IMR-90 (cell line): ENCODE measurements at places on chromosomes 16 and 17. TPM values are rescaled to one million over a fixed set of nuclear protein-coding genes. Genes with fewer than 3 reads are reported as not detected.

DECR2 gene
- 26.7 and 29.6 TPM in 2 replicates for polyA plus RNA-seq

- H3K4me3 ChIP-seq: no peak overlapping the region
- H3K27ac ChIP-seq: no peak overlapping the region
- H3K4me1 ChIP-seq: no peaks in the 10 kb centered on the region
- H3K36me3 ChIP-seq: no peaks in the 10 kb centered on the region
- DNase-seq: no peak
Observed at GRCh38 chr16:72202014-72202413, 30.1 kb upstream of the PMFBP1 start.

GRCh38 chr16:1377406-1378010 is 25.8 kb downstream of the GNPTG start:
- H3K27ac ChIP-seq: no peak overlapping the region
- H3K27me3 ChIP-seq: no peaks in the 10 kb centered on the region
- peaks cover 19% of the 10 kb centered on the region for H3K36me3 ChIP-seq
- DNase-seq: no peak

ARHGAP44 gene
- polyA plus RNA-seq: 1.0 and 1.2 TPM in 2 replicates

PPM1E gene
- 0.03 and 0.05 TPM in 2 replicates for polyA plus RNA-seq

GRCh38 chr17:79433379-79433778 is 177.5 kb downstream of the RBFOX3 start:
- no peak overlapping the region for H3K4me3 ChIP-seq
- no peak overlapping the region for H3K27ac ChIP-seq
- H3K27me3 ChIP-seq: no peaks in the 10 kb centered on the region; the same call in 1 of the 2 replicates
- H3K4me1 ChIP-seq: no peaks in the 10 kb centered on the region
- no peaks in the 10 kb centered on the region for H3K36me3 ChIP-seq

- no peak overlapping the region for H3K4me3 ChIP-seq
- DNase-seq: no peak
- H3K27ac ChIP-seq: no peak overlapping the region
- H3K36me3 ChIP-seq: no peaks in the 10 kb centered on the region
Observed at GRCh38 chr16:85222155-85222863, 110.0 kb upstream of the CIBAR2 start.

DNA sequence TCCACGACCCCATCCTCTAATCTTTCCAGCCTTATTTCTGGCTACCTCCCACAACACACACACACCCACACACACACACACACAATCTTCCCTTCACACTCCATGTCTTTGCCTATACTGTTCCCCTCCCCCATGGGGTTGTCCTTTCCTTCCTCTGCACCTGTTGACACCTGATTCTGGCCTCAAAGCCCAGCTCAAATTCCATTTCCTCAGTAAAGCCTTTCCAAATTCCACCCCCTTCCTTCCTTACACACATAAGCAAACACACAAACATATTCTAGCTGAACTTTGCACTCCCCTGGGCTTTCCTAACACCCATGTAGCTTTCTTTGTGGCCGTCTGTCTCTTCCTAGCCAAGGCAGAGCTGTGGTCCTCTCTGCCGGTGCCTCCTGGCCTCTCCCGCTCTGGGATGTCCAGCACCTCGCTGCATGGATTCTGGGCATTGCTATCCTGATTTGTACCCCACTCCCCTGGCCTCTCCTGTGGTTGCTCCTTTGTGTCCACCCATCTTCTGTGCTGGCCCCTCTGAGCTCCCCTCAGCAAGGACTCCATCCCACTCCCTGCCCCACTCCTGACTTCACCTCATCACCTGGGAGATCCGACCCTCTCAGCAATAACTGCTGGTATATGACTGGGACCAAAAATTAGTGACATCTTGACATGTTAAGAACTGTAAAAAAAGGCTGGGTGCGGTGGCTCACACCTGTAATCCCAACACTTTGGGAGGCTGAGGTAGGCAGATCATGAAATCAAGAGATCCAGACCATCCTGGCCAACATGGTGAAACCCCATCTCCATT is 8.4 kb upstream of the SRCIN1 start:
- peaks cover 67% of the 10 kb centered on the region for H3K27me3 ChIP-seq
- DNase-seq: no peak
- H3K36me3 ChIP-seq: no peaks in the 10 kb centered on the region
- no peak overlapping the region for H3K27ac ChIP-seq

ZNF830 gene
- 5.1 and 5.5 TPM in 2 replicates for polyA plus RNA-seq

DNA sequence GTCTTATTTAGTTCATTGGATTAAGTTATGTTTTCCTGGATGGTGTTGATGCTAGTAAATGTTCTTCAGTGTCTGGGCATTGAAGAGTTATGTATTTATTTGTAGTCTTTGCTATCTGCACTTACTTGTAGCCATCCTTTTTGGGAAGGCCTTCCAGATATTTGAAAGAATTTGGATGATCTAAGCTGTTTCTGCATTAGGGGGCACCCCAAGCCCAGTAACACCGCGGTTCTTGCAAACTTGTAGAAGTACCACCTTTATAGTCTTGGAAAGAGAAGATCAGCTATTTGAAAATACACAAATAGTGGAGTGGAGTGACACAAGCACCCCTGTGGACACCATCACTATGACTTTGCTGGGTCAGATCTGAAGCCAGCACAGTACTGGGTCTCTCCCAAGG is 175.9 kb upstream of the KIF2B start:
- H3K4me3 ChIP-seq: no peak overlapping the region
- H3K27ac ChIP-seq: no peak overlapping the region
- no peak for DNase-seq
- no peaks in the 10 kb centered on the region for H3K36me3 ChIP-seq
- no peaks in the 10 kb centered on the region for H3K27me3 ChIP-seq

DNA sequence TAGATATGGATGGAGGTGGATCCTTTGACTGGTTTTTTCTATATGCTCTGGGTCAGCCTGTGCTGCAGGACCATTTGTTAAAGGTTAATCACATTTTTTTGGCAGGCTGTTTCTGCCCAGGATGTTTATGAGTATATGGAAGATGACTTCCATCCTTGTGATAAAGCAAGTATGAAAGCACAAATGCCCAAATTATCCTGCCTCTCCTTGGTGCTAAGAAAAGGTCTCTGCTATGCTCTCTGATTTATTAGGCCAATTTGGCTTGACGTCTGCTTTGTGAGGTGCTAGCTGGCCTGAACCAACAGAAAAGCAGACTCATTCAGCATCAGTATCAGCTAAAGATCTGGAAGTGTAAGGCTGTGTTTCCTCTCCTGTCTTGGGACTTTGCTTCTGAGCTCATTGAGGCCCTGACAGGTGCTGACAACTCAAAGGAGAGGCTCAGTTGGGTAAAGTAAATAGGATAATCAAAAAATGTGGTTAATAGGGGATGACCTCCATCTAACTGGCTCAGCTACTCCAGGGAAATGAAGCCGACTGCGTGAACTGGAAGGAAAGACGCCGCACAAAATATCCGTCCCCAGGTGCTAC is 15.2 kb downstream of the ANKRD40 start:
- H3K4me3 ChIP-seq: no peak overlapping the region
- peaks cover 43% of the 10 kb centered on the region for H3K4me1 ChIP-seq
- no peak for DNase-seq
- H3K36me3 ChIP-seq: peaks cover 17% of the 10 kb centered on the region
- peak overlapping the region; percentile 88; the same call in 1 of the 2 replicates for H3K27ac ChIP-seq
- H3K27me3 ChIP-seq: no peaks in the 10 kb centered on the region
